ENCODE measurements at places on chromosomes 2 and 18.

DNA sequence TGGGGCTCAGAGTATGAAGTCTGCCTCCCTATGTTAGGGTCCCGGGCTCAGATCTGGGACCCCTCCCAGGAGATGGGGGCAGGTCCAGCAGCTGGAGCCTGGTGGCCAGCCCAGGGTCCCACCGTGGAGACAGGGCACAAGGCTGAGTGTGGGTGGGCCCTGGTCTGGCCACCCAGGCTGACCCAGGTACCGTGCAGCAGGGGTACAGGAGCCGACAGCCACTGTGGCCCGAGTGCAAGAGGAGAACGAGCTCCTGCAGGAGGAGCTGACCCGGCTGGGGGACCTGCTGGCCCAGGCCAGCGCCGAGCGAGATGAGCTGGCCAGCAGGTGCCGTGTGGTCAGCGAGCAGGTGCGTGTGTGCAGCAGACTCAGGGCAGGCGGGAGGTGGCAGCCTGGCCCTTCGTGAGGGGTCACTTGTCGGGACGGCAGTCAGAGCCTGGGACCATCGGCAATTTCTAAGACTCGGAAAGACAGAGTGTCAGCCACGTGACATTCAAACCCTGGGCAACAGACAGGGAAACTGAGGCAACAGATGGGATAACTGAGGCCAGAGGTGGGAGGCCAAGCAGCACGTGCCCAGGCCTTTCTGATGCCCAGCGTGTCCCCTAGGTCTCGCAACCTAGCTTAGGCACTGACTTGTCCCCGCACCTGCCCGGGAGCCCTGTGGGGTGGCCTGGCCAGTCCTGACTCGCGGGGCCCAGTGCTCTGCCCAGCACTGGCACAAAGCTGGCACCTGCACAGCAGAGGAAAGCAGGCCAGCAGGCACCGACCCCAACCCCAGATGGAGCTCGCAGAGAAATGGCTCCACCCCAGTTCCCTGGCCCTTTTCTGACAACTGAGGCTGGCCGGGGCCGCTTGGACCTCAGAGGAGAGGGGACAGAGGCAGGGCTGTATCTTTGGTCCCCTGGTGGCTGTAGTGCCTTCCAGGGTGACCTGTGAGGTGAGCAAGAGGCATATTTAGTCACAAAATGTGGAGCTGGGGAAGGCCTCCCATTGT, 13.9 kb downstream of the CROCC2 start:
- no peak overlapping the region for H3K4me3 ChIP-seq
- H3K4me1 ChIP-seq, result no peaks in the 10 kb centered on the region
- no peaks in the 10 kb centered on the region for H3K27me3 ChIP-seq
- no peak overlapping the region for H3K27ac ChIP-seq

DNA sequence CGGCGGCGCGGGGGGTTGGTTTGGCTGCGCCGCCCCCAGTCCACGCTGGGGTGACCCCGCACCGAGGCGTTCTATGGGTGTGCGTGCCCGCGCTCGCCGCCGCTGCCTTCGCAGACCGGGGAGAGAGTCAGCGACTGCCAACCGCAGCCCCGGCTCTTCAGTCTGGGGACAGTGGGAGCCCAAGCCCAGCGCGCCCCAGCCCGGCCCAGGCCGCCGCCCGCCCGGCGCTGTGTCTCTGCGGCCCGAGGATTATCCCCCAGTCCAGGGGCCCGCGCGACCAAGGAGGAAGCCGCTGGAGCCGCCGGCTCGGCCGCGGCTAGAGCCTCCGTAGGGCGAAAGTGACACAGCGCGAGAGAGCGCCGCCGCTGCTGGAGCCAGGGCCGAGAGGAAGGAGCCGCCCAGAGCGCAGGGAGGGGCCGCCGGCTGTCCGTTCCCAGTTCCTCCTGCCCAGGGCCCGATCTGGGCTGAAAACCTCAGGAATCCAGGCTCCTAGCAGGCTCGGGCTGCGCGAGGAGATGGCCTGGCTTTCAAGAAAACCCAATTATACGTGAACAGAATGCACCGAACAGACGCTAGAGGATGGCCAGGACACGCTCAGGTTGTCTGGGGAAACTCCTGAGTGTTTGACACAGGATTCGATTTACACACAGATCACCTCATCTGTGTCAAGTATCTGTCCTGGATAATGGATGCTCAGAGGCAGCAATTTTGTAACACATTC, 2.4 kb downstream of the CTIF start:
- DNase-seq, result no peak
- no peak overlapping the region for H3K27ac ChIP-seq
- peak overlapping the region; percentile 37 for H3K4me3 ChIP-seq
- no peaks in the 10 kb centered on the region for H3K27me3 ChIP-seq
- H3K36me3 ChIP-seq, result no peaks in the 10 kb centered on the region

DNA sequence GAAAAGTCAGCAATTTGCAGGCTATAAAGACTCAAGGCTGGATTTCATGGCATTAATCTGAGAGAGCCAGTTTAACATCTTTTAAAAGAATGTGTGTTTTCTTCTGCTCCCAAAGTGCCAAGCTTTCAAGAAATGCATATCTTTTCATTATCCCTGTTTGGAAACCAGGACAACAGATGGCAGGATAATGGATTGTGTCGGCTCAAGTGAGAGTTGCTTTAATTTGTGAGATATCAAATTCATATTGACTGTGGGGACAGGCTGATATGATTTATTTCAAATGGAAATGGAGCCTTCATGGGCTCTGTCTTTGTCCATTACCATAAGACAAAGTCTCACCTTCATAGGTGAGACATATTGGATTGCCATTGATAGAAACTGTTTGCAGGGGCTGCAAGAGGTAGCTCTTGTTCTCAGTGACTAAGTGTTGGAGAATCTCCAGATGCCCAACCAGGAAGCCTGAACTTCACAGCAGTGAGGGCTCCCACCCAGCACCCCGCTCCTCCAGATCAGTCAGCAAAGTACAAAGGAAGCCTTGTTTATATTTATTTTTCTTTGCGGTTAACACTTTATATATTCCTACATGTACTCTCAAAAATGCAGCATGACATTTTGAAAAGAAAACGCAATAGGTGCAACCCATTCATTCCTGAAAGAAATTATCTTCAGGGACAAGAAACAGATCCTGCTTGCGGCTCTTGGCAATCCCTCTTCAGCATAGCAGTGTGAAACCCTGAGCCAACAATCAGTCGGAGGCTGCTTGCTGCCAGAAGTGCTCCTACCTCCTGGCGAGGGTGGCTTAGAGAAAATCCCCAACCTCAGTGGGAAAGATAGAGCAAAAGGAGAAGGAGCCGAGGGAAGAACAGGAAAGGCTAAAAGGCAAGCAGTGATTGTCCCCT, 65.8 kb upstream of the ATL2 start:
- H3K4me1 ChIP-seq, result no peaks in the 10 kb centered on the region
- no peak overlapping the region for H3K27ac ChIP-seq
- H3K36me3 ChIP-seq, result no peaks in the 10 kb centered on the region
- DNase-seq, result no peak
- no peaks in the 10 kb centered on the region for H3K27me3 ChIP-seq

DNA sequence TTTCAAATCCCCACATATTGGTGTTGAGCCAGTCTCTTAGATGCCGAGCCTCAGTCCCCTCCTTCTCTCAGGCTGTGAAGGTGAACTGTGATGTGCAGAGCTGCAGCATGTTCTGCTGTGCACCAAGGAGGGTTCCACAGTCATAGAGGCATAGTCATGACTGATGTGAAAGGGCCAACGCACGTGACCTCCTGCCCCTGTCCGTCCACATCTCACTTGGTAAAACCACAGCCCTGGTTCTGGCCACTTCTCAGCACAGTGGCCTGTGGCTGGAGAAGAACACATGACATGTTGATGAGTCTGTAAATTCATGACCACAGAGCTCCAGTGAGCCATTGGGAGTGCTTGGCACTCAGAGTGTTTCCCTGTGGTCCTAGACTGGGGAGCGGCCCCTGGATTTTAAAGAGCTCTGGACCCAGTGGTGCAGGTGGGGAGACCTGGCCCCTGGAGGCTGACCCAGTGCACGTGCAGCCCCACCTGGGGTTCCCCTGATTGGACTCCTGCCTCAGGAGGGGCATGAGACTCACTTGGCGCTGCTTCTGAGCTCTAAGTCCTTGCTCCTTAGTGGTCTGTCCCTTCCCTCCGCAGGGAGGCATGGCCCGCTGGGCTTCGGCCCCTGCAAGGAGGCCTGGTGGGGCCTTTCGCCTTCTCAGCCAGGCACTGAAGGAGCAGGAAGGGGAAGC, 25.3 kb downstream of the INPP4A start:
- peaks cover 98% of the 10 kb centered on the region for H3K4me1 ChIP-seq
- no peaks in the 10 kb centered on the region for H3K27me3 ChIP-seq
- H3K27ac ChIP-seq, result no peak overlapping the region
- no peaks in the 10 kb centered on the region for H3K36me3 ChIP-seq
- no peak for DNase-seq
- no peak overlapping the region for H3K4me3 ChIP-seq

DNA sequence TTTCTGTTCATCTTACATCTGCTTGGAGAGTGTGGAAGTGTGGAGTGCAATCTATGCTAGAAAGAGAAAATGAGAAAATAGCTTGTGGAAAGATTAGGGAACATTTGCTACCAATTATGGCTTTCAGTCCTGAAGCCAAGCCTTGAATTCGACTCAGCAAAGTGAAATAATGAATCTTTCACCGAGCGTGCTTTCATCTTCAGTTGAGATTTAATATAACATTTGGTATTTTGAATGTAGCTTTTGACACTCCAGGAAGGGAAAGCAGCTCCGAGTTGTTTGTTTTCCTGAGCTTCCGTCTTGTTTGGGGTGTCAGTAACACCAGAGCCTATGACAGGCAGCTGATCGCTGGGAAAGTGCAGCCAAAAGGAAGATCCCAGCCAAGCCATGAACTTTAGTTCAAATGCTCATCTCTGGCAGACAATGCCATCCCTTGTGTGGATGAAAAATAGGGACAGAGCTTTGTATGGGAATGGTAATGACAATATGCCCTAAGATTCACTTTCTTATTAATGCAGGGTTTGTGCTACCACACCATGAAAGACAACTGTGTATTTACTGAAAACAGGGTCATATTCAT, 25.0 kb upstream of the PHLPP1 start:
- H3K4me1 ChIP-seq, result no peaks in the 10 kb centered on the region
- DNase-seq, result no peak
- H3K27me3 ChIP-seq, result no peaks in the 10 kb centered on the region
- H3K27ac ChIP-seq, result no peak overlapping the region

DNA sequence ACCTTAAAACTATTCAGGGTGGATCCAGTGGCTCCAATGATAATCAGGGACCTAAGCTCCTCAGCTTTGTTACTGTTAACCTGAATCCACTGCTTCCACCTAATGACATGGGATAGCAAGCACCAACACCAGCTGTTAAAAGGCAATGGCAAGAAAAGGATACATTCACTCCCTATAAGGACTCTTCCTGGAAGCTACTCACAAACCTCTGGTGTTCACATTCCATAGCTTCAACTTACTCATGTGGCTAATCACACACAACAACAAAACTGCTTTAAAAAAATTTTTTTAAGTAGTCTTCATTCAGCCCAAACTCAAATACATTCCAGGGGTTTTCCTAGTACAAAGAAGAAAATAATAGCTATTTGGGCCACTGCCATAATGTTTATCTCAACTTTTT, 24.5 kb downstream of the ROCK2 start:
- H3K36me3 ChIP-seq, result no peaks in the 10 kb centered on the region
- DNase-seq, result no peak
- H3K27me3 ChIP-seq, result no peaks in the 10 kb centered on the region
- H3K4me3 ChIP-seq, result no peak overlapping the region
- H3K27ac ChIP-seq, result no peak overlapping the region
- H3K4me1 ChIP-seq, result no peaks in the 10 kb centered on the region

- no peak overlapping the region for H3K27ac ChIP-seq
- no peak for DNase-seq
- no peak overlapping the region for H3K4me3 ChIP-seq
- no peaks in the 10 kb centered on the region for H3K27me3 ChIP-seq
- H3K4me1 ChIP-seq, result no peaks in the 10 kb centered on the region
- no peaks in the 10 kb centered on the region for H3K36me3 ChIP-seq
Measured at GRCh38 chr2:109446278-109447131, 167.3 kb downstream of the SEPTIN10 start.

- H3K36me3 ChIP-seq, result no peaks in the 10 kb centered on the region
- H3K27ac ChIP-seq, result no peak overlapping the region
- no peaks in the 10 kb centered on the region for H3K27me3 ChIP-seq
- no peak for DNase-seq
- H3K4me3 ChIP-seq, result no peak overlapping the region
Measured at GRCh38 chr2:180050246-180050645, 43.1 kb upstream of the CWC22 start.

DNA sequence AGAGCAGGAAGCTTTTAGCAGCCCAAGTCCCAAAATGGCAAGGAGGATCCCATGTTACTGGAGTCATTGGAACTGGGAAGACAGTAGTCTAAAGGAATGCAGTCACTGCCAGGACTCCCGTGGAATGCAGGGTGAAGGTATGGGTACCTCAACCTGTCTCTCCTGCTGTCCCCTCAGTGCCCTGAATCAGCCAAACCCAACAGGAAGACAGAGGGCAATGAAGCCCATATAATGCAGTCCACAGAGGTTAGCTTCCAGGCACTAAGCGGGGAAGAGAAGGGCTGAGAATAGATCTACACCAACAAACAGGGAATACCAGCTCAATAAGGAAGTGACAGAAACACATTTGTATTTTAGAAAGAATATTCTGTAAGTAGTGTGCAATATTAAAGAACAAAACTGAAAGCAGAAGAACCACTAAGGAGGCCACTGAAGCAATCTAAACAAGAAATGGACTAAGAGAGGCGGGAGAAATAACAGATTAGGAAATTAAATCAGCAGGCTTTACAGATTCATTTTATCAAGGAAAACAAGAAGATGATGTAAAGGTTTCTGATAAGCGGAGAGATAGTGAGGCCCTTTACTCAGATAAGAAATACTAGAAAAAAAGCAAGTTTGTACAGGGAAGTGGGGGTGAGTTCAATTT, 8.3 kb downstream of the NEMP2 start:
- H3K4me1 ChIP-seq, result peaks cover 17% of the 10 kb centered on the region
- H3K27me3 ChIP-seq, result no peaks in the 10 kb centered on the region
- no peak for DNase-seq

DNA sequence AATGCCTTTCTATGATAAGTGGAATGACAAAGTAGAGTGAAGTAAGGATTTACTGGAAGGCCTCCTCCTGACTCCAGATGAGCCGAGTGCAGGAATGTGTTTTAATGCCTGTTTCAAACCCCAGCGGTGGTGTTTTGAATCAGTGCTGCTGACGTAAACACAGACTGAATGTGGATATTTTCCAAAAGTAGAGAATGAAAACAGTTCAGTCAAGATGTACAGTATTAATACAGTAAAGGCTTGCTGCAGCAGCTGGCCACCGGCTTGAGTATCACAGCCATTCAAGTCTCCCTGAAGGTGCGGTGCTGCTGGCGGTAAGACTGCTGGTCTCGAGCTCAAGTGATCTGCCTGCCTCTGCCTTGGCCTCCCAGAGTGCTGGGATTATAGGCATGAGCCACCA, 46.7 kb downstream of the ARHGAP28 start:
- no peak overlapping the region for H3K27ac ChIP-seq

- no peaks in the 10 kb centered on the region for H3K36me3 ChIP-seq
- DNase-seq, result no peak
- no peak overlapping the region for H3K27ac ChIP-seq
- H3K4me1 ChIP-seq, result no peaks in the 10 kb centered on the region
- no peak overlapping the region for H3K4me3 ChIP-seq
Measured at GRCh38 chr2:190205657-190206056, 114.0 kb downstream of the HIBCH start.

DNA sequence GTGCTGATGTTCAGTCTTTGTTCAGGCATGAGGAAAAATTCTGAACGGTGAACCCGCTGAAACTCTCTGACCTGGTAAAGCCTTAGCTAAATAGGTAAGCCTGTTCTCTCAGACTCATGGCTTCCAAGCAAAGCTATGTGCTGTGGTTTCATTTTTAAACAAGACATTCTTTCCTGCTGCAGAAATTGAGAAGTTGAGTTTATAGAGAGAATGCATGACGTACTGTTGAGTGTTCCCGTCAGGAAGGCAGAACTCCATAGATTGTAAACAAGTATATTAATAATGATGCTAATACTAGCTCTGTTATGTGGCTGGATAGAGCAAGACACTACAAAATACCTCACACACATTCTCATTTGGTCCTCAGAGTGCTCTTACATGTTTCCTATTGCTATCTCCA, 424.0 kb upstream of the CRIM1 start:
- H3K4me3 ChIP-seq, result no peak overlapping the region
- H3K27ac ChIP-seq, result no peak overlapping the region
- H3K36me3 ChIP-seq, result no peaks in the 10 kb centered on the region
- DNase-seq, result no peak
